ENCODE measurements at places on chromosomes 2 and 18. TPM values are rescaled to one million over a fixed set of nuclear protein-coding genes. Genes with fewer than 3 reads are reported as not detected.
A peak's percentile ranks its signal among the peaks of the same experiment; 100 is the strongest.

Gene DYTN
- not detected for total RNA-seq

Gene SIGLEC15
- total RNA-seq: not detected

Gene VRK2
- total RNA-seq: 19.0 TPM

Gene SUCLG1
- 85.7 TPM for total RNA-seq

Gene UGT1A8
- 0.35 TPM for total RNA-seq

- no peaks in the 10 kb centered on the region for H3K27me3 ChIP-seq
- no peaks in the 10 kb centered on the region for H3K4me1 ChIP-seq
- no peak for DNase-seq
- no peaks in the 10 kb centered on the region for H3K36me3 ChIP-seq
- no peak overlapping the region for H3K4me3 ChIP-seq
Measured at GRCh38 chr2:127614731-127615130, 31.2 kb upstream of the GPR17 start.

GRCh38 chr2:179487010-179487731 lies 222.5 kb upstream of the SESTD1 start:
- peaks cover 3% of the 10 kb centered on the region for H3K4me1 ChIP-seq
- no peak for DNase-seq
- H3K36me3 ChIP-seq: no peaks in the 10 kb centered on the region
- H3K27ac ChIP-seq: no peak overlapping the region
- no peaks in the 10 kb centered on the region for H3K27me3 ChIP-seq

DNA sequence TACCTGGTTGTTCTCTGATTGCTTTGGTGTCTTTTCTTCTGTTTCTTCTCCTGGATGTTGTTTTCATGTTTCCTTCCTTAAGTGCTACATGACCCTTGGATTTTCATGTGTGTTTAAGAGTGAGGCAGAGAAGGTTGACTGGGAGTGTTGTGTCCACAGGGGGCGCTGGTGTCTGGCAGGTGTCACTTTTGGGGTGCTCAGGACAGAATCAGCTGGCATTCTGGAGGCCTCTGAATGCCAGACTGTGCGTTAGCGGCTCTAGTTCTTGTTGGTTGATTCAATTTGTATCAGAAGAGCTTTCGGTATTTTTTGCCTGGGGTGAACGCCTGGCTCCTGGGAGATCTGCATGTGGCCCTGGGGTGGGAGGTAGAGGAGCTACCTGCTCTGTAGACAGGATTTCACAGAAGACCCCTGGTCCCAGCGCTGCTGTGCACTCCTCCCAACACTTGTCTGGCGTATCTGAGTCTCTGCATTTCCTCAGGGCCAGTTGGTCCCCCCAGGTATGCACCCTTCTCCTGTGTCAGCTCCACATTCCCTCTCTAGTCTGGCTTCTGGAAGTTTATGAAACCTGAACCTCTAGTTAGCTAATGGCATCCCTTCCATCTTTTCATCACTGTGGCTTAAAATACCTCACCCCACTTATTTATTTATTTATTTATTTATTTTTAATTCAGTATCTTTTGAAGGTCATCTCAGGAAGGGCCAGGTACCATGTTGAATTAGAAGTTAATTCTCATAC lies 1.1 kb downstream of the GREB1 start:
- H3K36me3 ChIP-seq: no peaks in the 10 kb centered on the region
- DNase-seq: no peak
- H3K4me1 ChIP-seq: peaks cover 20% of the 10 kb centered on the region
- peaks cover 23% of the 10 kb centered on the region for H3K27me3 ChIP-seq

DNA sequence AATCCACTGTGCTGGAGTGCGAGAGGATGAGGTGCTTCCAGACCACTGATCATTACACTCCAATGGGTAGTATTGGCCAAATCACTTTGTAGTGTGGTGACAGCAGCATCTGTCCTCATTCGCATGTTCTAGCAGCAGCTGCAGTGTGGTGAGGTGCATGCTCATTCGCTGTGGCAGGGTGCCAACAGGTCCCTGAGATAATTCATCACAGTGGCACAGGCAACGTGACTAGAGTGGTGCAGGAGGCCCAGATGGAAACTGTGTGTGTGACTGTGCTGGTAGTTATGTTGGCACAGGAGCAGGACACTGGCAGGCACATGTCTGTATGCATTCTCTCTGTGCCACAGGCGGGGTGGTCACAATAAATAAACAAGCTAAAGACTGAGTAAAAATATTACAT lies 329.5 kb upstream of the SYT4 start:
- H3K27ac ChIP-seq: no peak overlapping the region
- no peak overlapping the region for H3K4me3 ChIP-seq
- no peaks in the 10 kb centered on the region for H3K27me3 ChIP-seq
- no peaks in the 10 kb centered on the region for H3K36me3 ChIP-seq
- DNase-seq: no peak
- no peaks in the 10 kb centered on the region for H3K4me1 ChIP-seq

GRCh38 chr18:80107426-80107825 lies 1.6 kb upstream of the ADNP2 start:
- no peaks in the 10 kb centered on the region for H3K36me3 ChIP-seq
- H3K27me3 ChIP-seq: no peaks in the 10 kb centered on the region
- no peak for DNase-seq
- peak overlapping the region; percentile 88 for H3K27ac ChIP-seq
- no peak overlapping the region for H3K4me3 ChIP-seq
- H3K4me1 ChIP-seq: peaks cover 18% of the 10 kb centered on the region

DNA sequence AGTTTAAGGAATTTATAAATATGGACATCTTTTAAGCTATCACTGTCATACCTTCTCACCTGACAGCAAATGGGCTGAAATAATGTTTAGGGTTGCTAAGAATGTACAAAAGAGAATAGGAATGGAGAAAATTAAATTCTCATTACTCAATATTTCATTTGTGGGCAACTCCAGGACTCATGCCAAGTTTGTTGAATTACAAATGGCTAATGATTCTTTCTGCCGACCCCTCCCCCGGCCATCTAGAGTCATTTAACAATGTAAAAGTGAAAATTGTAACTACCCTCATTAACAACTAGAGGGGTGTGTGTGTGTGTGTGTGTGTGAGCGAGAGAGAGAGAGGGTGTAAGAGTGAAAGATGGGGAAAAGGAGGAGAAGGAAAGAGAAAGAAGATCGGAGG lies 708.5 kb upstream of the FAM98A start:
- H3K4me1 ChIP-seq: no peaks in the 10 kb centered on the region
- no peaks in the 10 kb centered on the region for H3K27me3 ChIP-seq
- H3K36me3 ChIP-seq: no peaks in the 10 kb centered on the region
- DNase-seq: no peak
